ENCODE measurements at places on chromosomes 4 and X.
A peak's percentile ranks its signal among the peaks of the same experiment; 100 is the strongest.

DNA sequence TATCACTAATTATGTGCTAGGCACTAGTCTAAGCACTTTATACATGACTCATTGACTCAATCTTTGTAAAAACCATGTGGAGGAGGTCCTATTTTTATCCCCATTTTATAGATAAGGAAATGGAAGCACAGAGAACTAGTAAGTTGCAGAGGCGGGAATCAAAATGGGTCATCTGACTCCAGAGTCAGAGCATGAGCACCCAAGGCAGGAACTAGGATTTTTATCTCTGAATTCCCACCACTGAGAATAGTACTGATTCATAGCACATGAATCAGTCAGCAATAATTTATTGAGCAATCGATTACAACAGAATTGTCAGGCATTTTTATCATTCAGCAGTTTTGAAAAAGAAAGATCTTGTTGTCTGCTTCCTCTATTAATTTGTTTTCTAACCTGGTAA is 19.3 kb downstream of the SCARB2 start:
- peak; percentile 12 for DNase-seq

- DNase-seq, result no peak
Measured at GRCh38 chr4:53484911-53485657, 106.2 kb downstream of the LNX1 start.

- peak; percentile 92 for DNase-seq
Measured at GRCh38 chrX:2351999-2352995, 148.5 kb downstream of the DHRSX start.

DNA sequence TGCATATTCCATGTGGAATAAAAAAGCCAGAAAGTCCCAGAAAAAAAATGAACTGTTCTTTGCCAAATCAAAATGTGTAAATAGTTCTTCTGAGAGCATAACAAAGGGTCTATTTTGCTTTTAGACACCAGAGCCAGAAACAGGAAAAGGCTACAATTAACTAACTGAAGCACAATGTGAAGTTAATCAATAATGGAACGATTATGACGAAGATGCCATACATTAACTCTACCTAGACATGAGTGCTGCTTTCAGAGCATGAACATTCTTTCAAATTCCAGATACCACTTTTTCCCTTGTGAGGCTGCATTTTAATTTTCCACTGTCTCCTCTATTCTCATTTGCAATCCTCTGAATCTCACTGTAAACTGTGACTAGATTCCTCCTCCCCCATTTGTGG is 48.7 kb upstream of the PHOX2B start:
- DNase-seq, result no peak

GRCh38 chr4:48375651-48376304 is 34.4 kb downstream of the SLAIN2 start:
- peak; percentile 56 for DNase-seq

GRCh38 chrX:38142610-38143009 is 78.1 kb downstream of the SRPX start:
- no peak for DNase-seq
